Renal cortical epithelial cell (primary cell): ENCODE measurements at places on chromosomes 11 and 22.

DNA sequence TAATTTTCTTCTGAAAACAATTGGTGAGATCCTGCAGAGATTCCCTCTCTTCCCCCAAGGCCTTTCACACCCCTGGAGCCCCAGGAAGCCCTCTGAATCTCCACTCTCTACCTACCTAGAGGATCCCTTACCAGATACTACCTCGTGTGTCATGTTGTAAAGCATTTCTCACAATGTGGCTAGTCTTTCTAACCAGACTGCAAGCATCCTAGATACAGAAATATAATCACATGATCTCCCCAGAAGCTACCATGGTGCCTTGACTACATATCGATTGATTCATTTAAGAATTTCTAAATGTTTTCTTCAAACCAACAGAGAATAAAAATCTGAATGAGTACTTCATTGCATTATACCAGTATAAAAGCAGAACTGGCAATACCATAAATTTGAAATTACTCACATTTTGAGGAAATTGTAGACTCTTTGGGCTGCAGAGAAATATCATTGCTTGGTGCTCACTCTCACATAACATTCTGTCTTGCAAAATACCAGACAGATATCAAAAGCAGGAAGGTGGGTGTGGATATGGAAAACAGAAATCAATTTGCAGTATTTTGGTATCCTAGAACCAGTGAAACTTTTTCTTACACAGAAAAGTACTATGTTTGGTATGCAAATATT, 113.5 kb downstream of the MAML2 start:
- no peak for DNase-seq

DNA sequence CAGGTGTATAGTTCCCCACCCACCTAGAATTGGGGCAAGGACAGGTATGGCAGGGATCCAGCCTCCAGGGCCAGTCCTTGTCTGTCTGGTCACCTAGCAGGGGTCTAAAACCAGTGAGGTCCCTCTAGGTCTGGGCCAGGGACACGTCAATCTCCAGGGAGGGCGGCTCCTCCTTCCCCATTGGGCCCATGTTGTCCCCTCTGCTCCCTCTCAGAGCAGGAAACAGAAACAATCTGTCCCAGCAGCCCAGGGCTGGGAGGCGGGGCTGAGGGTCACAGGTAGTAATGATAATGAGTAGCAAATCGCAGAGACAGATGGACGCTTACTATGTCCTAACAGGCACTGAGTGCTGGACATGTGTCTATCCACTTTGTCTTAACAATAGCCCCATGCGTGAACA, 22.8 kb upstream of the SYT7 start:
- no peak for DNase-seq

DNA sequence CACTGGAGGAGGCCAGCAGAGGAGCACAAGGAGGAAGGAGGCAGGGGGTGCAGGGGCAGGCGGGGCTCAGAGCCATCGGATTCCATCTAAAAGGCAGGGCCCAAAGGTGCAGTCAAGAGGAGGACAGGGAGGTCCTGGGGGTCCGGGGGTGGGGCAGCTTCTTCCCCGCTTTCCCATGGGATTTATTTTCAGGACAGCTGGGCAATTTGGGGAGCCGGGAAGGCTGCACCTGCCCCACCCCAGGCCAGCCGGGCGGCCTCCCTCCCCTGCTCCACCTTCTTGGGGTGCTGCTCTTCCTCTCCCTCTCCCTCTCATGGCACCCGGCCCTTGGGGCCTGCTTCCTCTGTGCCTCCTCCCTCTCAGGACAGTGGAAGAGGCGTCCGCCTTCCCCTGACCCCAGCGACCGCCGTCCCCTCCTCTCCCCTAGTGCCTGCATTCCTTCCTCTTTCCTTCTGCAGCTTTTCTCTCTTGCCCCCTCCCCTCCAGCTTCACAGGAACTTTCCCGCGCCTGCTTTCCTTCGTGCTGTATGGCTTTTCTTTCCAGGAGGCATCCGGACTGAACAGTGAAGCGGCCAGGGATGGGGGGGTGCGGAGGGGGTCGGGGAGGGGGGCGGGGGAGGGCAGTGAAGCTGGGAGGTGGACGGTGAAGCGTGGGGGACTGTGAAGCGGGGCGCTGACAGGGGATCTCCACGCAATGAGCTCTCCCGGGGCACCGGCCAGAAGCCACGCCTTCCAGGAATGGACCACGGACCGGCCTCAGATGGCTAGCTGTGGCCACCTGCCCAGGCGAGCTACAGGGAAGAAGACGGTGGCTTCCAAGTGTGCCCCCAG, 26.9 kb downstream of the APOBEC3H start:
- no peak for DNase-seq

DNA sequence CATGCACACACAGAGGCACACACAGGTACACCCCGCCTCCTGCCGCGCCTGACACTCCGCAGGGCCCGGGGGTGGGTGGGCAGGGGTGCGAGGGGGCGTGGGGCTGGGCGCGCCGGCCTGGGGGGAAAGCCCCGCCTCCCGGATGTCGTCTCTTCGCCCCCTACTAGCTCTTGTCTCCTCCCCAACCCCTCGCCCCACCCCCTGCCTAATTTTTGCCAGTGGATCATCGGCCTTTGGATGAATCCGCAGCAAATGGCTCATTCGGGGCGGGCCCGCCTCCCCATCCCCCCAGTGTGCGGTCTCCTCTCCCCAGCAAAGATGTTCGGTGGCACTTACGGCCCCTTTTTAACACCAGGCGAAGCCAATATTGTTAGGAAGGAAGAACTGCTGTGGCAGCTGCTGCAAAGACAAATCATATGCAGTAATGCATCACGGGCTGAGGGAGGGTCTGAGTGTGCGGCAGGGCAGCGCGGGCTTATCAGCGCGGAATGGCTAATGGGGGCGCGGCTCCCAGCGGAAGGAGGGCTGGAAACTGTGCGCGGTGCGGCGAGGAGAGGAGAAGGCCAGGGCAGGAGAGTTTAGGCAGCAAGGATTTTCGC, 13.4 kb upstream of the NECTIN1 start:
- no peak for DNase-seq

DNA sequence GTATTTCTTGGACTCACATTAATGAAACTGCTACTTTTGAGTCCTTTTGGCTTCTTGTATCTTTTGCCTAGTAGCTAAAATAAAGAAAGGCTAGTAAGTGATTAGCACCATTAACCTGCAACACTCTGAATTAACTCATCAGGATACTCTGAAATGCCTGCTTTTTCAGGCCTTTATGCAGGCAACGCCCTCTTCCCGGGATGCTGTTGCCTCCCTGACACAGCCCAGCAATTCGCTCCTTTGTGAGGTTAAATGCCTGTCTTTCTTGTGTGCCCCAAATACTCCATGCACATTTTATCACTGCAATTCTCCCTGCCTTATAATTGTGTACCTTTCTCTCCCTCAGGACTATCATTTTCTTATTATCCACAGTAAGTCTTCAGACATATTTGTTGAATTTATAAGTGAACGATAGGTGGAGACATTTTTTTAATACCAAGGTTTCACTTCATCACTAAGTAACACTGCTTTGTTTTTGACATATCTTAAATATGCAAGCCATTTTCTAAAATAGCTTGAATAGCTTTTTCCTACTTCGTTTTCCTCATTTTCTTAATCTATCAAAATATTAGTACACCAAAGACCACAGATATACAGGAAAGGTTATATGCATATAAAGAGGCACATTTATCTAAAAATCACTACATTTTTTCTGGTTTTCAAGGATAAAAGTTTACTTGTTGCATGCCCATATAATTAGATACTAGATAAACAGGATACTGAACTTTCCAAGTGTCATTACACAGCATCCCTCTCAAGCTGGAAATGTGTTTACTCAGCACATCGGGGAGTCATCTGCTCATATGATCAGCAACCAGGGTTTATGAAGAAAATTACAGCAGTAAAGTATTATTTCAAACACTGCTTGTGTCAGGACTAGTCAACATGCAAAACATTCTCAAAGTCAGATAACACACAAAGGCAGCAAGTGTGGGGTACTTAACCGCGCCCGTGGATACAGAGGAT, 48.5 kb upstream of the DDI1 start:
- DNase-seq: peak; percentile 6

DNA sequence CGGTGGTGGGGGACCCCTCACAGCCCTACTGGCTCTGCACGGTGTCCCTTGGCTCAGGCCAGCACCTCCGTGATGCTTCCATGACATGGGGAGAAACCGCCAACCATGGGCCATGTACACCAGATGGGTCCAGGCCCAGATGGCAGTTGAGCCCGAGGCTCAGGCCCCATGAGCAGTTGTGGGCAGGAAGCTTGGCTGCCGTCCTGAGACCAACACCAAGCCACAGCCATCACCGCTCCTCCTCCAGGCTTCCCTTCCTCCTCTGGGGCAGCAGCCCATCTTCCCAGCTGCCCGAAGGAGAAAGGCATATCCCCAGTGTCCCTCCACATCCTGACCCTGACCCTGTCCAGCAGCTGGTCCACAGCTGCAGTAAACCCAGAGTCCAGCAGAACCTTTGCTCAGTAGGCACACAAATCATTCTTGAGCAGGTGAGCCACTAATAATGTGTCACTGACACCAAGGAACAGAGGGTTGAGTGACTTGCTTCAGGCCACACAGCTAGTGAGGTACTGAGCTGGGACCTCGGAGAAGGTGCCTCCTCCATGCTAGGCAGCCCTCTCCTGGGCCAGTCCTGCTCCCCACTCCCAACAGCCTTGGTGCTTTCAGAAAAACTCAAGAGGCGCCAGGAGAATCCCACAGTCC, 204.9 kb downstream of the CTTN start:
- DNase-seq: no peak

GRCh38 chr11:95187723-95188122, 43.3 kb downstream of the SESN3 start:
- DNase-seq: no peak

DNA sequence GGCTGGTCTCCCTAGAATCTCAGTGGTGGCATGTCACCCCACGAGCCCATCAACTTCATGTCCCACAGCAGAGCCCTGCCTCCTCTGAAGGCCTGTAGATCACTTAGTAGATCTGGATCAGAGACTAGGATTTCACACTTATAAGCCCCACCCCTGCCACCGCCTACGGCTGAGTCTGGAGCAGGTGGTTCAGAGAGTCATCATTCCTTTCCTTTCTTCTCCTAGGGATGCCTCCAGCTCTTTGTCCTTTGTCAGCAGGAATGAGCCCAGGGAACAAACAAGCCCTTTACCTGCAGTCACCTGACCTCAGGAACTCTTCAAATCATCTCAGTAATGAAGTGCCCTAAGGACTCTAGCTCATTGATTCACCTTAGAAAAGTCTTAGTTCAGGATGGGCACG, 37.8 kb downstream of the SCGB1A1 start:
- DNase-seq: no peak

DNA sequence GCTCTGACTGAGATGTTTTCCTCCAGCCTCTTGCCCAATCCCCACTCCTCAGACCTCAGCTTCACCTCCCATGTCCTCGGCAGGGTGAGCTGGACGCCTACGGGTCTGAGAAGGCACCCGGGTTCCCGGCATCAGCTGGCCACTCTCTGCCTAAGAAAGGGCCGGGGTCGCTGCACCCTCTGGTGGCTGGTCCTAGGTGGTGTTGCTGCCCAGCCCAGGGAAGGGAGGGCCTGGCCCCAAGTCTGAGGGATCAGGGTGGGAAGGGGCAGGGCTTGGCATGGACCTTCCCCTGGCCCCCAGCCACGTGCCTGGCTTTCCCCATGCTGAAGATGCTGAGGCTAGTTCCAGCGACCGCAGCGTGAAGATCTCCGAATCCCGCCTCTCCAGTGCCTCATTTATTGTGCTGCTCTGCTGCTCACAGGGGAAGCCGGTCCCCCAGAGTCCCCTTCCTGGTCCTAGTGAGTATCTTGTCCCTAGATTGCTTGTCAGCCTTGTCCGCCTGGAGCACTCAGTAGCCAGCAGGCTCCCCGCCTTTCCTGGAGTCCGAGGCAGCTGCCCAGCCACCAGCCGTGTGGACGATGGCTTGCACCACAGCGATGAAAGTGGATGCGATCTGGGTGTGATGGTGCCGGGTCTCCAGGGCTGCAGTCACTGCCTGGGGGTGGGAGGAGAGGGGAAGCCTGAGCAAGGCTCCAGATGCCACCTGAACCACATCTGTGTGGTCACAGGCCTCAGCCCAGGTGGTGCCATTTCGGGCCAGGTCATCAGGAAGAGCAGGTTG, 2.9 kb upstream of the GGT5 start:
- peak; percentile 91 for DNase-seq

DNA sequence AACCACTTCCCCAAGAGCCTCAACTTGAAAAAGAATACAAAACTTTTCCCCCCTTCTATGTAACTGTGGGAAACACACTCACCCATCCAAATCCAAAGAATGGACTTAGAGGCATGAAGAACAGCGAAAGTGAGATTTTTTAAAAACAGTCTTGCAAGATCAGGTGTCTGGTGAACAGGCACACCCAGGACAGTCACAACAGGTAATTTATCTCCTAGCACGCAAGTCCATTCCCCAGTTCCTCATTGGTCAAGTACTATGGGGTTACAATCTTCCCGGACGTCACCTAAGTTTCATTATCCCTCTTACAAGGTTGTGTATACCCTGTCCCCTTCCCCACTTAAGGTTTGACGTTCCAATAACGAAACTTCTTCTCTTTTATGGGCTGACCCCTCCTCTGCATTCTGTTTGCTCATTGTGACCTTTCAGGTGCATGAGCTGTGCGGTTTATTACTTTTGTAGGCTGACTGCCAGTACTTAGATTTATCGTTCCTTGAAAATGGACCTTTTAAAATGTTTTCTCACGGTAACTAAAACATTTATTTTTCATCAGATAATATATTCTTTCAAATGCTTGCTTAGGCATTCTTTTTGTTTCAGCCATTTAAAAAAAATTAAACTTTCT, 1401.9 kb downstream of the FAM181B start:
- peak; percentile 40 for DNase-seq

DNA sequence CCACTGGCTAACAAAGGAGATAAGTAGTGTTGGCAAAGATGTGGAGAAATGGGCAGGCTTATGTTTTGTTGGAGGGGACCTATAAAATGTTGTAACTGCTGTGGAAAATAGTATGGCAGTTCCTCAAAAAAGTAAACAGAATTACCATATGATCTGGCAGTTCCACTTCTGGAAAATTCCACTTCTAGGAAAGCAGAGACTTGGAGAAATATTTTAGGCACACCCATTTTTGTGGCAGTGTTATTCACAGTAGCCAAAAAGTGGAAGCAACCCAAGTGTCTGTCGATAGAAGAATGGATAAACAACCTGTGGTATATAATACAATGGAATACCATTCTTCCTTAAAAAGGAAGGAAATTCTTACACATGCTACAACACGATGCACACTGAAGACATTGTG, 57.0 kb upstream of the ADORA2A start:
- no peak for DNase-seq

GRCh38 chr22:44698531-44699421, 3.2 kb upstream of the PRR5 start:
- DNase-seq: peak; percentile 77

- DNase-seq: no peak
Observed at GRCh38 chr22:46894851-46895640, 132.6 kb downstream of the TBC1D22A start.

DNA sequence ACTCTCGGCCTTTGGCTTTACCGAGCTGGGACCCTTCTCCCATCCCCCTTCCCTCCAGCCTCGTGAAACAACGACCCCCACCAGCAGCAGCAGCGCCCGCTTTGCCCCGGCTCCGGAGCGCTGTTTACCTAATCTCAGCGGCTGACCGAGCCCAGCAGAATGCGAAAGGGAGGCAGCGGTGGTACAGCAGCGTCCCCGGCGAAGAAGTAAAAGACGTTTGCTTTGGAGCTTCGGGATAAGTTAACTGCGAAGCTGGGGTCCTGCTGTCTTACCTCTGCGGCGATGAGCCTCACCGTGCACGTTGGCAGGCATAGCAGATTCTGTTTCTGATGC, 2.0 kb upstream of the LARGE1 start:
- no peak for DNase-seq
